Neural crest cell (in vitro differentiated cells): ENCODE measurements at places on chromosomes 7 and 10. TPM values are rescaled to one million over a fixed set of nuclear protein-coding genes. Genes with fewer than 3 reads are reported as not detected.

- no peaks in the 10 kb centered on the region for H3K27me3 ChIP-seq
- no peak for DNase-seq
- H3K36me3 ChIP-seq = peaks cover 10% of the 10 kb centered on the region
Measured at GRCh38 chr7:153682628-153683027, 369.6 kb upstream of the DPP6 start.

GNG11 gene
- 8.9 and 9.4 TPM in 2 replicates for total RNA-seq

DNA sequence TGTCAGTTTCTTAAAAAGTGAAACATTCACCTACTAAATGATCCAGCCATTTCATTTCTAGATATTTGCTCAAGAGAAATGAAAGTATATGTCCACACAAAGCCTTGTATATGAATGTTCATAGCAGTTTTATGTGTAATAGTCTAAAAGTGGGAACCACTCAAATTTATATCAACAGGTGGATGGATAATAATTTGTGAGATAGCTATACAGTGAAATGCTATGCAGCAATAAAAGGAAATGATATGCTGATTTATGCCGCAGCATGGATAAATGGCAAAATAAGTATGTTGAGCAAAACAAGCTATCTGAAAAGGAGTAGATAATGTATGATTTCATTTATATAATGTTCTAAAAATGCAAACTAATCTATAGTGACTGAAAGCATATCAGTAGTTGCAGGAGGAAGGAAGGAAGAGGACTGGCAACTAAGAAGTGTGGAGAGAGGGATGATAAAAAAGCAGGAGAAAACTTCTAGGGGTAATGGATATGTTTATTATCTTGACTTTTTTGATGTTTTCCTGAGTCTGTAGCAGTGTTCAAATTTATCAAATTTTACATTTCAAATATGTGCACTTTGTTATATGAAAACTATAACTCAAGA lies 80.6 kb downstream of the ABCB5 start:
- peaks cover 8% of the 10 kb centered on the region for H3K4me1 ChIP-seq
- H3K27me3 ChIP-seq = no peaks in the 10 kb centered on the region
- no peak overlapping the region for H3K27ac ChIP-seq
- no peak for DNase-seq
- no peak overlapping the region for H3K4me3 ChIP-seq

GSDME gene
- 18.9 and 21.9 TPM in 2 replicates for total RNA-seq

GRCh38 chr10:21355591-21356011 lies 169.9 kb downstream of the SKIDA1 start:
- no peaks in the 10 kb centered on the region for H3K36me3 ChIP-seq
- H3K4me3 ChIP-seq = no peak overlapping the region
- DNase-seq = no peak
- H3K27me3 ChIP-seq = no peaks in the 10 kb centered on the region
- H3K4me1 ChIP-seq = no peaks in the 10 kb centered on the region

DNA sequence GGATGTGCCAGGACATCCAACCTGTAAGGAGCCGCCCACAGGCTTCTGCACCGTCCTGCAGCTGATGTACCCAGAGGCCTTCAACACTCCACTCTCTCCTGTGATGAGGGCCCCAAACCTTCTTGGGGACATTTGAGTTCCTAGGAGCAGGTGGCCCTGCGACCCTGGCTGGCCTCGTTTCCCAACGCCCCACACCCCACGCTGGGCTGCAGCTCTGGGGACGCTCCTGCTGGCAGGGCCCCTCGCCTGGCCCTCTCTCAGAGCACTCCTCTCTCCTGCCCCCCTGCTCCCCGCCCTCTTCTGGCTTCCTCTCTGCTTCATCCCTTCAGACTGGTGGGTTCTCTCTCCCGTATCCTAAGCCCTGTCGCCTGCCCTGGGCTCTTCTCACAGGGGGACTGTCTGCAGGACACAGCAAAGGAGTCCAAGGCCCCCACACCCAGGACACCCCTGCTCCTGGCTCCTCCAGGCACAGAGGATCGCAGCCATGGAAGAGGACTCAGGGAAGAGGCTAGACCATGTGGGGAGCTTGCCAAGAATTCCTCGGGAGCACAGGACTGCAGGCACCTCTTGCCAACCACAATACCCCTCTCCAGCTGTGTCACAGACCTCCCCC lies 541.4 kb downstream of the TCERG1L start:
- H3K27me3 ChIP-seq = peaks cover 4% of the 10 kb centered on the region
- H3K36me3 ChIP-seq = no peaks in the 10 kb centered on the region
- H3K27ac ChIP-seq = no peak overlapping the region
- H3K4me3 ChIP-seq = no peak overlapping the region
- H3K4me1 ChIP-seq = peaks cover 22% of the 10 kb centered on the region
